HFF-Myc (cell line): ENCODE measurements at places on chromosomes 11 and 22.

GRCh38 chr11:109728056-109728455 lies 306.1 kb downstream of the C11orf87 start:
- no peak for DNase-seq

- no peak for DNase-seq
Observed at GRCh38 chr11:12516387-12517105, 139.2 kb downstream of the PARVA start.

DNA sequence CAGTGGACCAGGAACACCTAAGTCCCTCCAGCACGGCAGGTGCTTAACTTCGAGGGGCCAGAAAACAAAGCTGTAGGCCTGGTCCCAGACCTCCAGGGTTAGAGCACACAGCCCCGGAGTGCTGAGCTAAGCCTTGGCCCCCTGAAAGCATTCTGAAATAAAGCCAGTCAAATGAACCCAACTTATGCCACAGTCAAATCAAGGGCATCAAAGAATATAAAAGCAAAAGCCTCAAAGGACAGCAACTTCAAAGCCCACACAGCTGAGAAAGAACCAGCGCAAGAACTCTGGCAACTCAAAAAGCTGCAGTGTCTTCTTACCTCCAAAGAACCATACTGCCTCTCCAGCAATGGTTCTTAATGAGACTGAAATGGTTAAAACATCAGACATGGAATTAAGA lies 39.1 kb downstream of the TMEM123 start:
- no peak for DNase-seq

GRCh38 chr11:104534278-104534677 lies 364.0 kb downstream of the CASP12 start:
- DNase-seq = peak; percentile 19

DNA sequence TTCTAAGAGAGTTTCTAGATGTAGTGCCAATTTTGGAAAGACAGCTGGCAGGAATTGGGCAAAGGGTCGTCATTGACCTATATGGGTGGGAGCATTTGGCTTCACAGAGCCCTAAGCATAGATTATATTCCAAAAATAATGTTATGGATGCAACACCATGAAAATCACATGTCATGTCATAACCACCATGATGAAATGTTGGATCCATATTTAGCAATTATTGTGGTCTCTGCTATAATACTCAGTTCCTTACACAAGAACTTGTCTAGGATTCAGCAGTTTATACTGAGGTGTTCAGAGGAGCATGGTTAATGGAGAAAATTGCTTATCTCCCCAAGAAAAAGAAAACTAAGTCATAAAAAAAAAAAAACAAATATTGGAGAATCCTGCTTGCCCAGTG lies 31.6 kb downstream of the NTM start:
- no peak for DNase-seq

DNA sequence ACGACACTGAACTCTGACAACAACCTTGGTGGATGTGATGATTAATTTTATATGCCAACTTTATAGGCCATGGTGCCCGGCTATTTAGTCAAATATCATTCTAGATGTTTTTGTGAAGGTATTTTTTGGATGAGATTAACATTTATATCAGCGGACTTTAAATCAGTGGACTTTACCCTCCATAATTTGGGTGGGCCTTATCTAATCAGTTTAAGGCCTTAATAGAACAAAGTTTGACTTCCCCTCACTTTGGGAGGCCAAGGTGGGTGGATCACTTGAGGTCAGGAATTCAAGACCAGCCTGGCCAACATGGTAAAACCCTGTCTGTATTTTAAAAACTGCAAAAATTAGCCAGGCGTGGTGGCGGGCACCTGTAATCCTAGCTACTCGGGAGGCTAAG lies 4.0 kb downstream of the PRCP start:
- no peak for DNase-seq

GRCh38 chr11:103586756-103587155 lies 449.7 kb upstream of the DDI1 start:
- no peak for DNase-seq

DNA sequence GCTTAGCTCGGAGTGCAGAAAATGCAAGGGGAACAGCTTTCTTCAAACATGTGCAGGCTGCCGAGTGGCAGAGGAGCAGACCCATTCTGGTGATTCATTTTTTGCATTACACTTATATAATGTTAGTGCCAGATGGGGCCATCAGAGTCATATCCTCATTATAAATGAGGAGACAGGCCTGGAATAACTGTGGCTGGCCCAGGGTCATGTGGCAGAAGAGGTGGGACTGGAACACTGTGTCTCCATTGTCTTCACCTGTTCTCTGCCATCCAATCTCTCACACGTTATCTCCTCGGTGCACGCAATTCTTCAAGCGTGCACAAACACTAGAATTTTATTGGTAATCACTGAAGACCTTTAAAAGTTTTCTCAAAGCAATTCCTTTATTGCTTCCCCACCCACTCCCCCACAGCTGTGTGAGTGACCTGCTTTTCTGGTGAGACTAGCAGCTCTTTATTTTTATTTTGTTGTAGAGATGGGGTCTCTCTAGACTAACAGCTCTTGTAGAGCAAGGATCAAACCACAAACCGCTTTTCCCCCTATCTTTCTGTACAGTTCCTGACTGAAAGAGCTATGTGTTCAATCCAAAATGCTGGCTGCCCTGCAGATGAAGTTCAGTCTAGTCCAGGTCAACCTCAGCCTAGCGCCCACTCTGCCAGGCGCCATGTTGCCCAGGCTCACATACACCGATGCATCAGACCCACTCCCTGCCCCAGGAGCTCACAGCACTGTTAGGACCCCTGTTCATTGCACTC lies 75.3 kb downstream of the ST3GAL4 start:
- no peak for DNase-seq

GRCh38 chr11:73249304-73249703 lies 22.8 kb upstream of the P2RY6 start:
- DNase-seq = no peak
